Stimulated activated CD8-positive, alpha-beta memory T cell treated with anti-CD3 and anti-CD28 coated beads, Interleukin-2, amount 100 ng/mL, for 1 hour (primary cell): ENCODE measurements at places on chromosomes 5 and 9.

DNA sequence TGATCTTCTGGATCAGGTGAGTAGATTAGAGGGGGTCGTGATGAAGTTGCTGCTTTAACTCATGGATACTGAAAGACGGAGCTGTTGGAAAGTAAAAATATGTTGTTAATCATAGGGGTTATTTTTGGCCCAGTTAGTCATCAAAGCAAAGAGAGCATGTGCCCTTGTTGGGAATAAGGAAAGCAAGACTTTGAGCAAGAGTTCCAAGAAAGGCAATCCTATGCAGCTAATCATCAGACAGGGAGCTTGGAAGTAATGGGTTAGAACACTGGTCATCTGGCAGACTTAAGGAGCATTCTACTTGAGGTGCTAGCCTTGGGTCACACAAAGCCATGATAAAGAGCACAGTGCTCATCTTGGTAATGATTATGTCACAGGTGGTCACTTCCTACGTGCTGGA lies 18.3 kb downstream of the ASPN start:
- DNase-seq = no peak

- no peak for DNase-seq
Measured at GRCh38 chr9:128946571-128947276, 679 bp downstream of the DOLK start.

DNA sequence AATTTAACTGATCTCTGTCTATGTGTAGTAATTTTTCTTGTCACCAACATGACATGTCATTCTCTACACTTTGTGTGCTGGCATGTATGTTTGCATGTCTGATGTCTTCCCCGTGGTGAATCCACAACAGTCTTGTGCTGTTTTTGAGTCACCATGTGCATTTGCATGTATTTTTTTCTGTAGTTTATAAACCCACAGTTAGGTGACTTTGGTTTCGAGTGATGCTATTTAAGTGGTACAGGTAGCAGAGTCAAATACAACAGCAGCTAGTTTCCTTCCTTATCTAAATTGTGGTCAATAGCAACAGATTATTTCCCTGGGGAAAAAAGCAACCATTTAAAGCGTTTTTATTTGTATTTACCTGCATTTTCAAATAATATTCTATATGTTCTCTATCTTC lies 89.9 kb upstream of the FSD1L start:
- DNase-seq = no peak

DNA sequence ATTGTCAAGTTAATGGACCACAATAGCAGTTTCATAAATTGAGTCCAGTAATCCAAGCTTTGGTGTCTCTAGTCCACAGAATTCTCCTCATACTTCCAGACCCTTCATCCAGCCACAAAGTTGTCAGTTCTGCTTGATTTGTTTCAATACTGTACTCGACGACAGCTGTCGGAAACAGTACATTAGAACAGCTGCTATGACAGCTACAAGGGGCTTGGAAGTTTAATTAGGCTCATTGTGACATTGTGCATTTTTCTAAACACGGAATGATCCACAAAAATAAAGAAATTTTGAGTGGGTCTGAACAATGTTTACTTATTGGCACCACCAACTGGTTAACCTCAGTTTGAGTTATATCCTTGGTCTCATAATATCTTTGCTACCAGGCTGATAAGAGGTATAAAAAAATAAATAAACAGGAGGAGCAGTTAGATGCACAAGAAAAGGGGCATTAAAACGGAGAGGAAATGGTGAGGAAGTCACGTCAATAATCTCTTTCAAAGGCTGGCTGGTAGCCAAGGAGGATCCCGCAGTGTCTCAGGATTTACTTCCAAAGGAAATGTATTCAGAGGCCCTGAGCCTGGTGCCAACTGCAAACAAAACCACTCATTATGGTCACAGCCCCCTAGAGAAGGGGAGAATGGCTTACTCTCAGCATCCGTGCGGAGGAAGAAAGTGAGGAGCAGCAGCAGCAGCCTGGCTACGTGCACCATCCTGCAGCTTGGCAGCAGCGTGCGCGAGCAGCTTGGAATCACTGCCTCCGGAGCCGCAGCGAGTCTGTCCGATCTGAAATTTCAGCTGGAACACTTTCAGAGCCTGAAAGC lies 933.8 kb upstream of the DMAC1 start:
- DNase-seq = no peak

DNA sequence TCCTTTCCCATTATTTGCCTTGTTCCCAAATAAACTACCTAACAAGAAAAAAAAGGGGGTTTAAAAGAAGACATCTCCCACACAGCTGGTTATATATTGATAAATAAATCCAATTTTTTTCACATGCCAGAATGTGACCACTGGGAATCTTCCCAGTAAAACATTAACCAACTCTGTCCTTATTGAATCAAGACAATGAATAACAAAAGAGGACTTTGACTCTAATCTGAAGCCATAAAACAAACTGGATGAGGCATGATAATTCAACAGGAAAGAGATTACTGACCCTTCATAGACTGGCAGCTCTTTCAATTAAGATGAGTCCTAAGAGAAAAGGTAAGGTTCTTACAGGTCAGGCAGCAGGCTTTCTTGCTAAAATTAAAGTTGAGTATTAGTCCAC lies 165.8 kb upstream of the CDH6 start:
- no peak for DNase-seq

- DNase-seq = no peak
Measured at GRCh38 chr9:33468215-33468730, 5.5 kb downstream of the NOL6 start.

- no peak for DNase-seq
Measured at GRCh38 chr9:77384406-77384805, 207.1 kb downstream of the VPS13A start.

DNA sequence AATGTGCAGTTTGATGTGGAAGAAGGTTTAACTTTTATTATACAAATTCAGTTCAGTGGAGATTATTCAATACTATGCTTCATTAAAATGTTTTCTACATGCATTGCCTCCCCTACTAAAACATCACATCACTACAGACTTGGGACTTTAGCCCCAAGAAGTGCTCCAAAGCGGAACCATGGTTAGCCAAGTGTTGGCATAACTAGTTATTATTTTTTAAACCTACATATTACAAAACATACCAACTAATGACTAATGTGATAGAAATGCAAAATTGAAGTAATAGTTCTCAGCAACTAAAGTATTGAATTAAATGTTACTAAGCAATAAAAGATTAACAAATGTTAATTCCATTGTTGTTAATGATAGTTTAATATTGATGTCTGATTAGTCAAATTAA lies 74.5 kb downstream of the XRCC4 start:
- no peak for DNase-seq

- DNase-seq = no peak
Measured at GRCh38 chr9:89420397-89421178, 77.3 kb downstream of the SEMA4D start.

GRCh38 chr9:114417511-114417910 lies 29.7 kb upstream of the AKNA start:
- no peak for DNase-seq

DNA sequence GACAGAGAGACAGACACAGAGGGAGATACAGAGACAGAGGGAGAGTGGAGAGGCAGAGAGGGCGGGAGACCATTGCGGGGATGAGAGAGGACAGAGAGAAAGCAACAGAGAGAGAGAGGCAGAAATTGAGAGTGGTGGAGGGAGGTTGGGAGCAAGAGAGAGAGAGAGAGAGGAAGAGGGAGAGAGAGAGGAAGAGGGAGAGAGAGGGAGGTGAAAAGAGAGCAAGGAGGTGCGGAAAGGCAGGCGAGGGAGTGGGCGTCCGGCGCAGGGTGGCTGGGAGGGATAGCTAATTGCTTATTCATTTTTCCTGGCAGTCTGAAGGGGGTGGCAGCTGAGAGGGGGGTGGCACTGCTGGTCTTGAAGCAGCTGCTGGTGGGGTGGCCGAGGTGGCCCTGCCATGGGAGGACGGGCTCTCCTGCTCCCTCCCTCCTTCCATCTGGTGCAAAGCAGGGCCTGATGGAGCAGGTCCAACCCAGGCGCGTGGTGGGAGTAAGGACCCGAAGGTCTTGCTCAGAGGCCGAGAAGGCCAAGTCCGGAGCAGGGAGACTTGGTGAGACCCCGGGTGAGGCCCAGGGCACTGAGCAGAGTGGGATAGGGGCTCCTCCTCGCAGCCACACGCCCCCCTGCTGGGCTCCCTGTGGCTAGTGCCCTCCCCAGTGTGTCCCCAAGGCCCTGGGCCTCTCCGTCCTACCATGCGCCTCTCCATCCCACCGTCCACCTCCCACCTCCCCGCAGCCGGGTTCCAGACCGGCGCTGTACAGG lies 25.3 kb upstream of the RNU6ATAC start:
- DNase-seq = no peak

DNA sequence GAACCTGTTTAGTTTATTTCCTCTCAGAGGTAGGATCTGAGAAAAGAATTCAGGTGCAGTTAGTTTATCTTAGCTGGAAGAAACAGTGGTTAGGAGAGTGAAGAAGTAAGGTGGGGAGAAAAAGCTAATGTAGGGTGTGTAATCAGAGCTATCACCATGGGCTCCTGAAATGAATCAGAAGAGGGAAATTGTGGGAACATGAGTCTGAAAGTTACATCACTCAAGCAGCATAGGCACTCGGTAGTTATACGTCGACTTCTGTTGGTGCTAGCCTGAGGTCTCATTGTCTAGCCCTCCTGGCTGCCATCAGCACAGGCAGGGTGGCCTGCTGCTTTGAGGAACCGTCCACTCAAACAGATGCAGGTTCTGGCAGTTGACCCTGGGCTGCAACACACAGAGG lies 56.7 kb upstream of the NPR3 start:
- no peak for DNase-seq

DNA sequence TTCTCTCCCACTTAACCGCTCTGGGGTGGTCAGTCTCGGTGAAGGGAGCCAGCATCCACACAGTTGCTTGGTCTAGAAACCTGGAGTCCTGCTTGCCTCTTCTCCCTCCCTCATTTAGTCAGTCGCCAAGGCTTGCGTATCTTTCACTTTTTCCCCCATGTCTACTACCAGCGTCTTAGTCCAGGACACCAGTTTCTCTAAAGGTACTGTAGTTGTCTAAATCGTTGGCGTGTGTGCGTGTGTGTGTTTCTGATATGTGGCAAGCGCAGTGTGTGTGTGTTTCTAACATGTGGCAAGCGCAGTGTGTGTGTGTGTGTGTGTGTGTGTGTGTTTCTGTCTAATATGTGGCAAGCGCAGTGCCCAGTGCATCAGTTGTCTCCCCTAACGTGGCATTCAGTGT lies 641 bp downstream of the ATP6V1G1 start:
- DNase-seq = no peak

GRCh38 chr9:135701067-135701958 lies 672 bp upstream of the KCNT1 start:
- DNase-seq = no peak

DNA sequence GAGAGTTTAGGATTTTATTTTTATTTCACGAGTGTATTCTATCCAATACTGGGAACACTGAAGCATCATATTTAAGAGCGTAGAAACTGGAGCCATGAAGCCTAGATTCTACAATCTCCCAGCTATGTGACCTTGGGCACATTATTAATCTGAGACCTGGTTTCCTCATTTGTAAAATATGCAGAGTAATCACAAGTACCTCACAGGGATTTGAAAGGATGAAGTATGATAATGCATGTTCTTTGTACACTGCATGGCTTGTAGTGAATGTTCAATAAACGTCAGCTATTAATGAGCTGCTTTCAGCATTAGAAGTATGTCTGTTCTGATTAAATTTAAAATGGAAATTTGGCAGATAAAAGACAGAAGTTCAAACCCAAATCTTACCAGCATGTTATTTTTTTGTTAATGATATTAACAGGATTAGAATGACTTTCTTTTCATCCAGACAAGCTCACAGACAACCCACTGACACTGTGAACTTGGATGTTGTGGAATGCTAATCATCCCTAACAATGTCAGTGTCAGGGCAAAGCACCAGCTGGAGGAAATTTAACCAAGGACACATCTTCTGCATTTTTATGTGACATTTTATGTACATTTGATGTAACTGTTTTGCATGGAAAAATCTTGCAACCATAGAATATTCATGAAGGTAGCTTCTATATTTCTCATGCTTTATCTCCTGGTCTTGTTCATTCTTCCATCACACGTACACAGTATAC lies 27.1 kb upstream of the CTXN3 start:
- no peak for DNase-seq

DNA sequence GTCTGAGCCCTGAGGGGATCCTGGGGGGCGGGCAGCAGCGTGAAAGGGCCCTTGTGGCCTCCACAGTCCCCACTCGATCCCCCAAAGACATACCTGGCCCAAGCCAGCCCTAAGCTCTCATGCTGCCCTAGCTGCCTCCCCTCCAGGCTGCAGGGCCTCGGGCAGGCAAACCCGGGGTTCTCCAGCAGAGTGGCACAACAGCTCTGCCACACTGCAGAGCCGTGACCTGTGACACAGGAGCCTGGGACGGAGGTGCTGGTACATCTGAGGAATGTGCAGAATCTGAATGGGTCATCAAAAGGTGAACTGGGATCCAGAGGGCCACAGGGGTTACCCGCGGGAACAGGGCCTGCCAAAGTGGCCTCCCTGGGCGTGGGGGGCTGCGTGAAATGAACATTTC lies 163.2 kb downstream of the DAB2IP start:
- DNase-seq = no peak
